ENCODE measurements at places on chromosomes 4 and X.

GRCh38 chr4:17310269-17310652, 201.6 kb downstream of the QDPR start:
- DNase-seq: no peak

GRCh38 chr4:67885762-67886161, 2.0 kb upstream of the TMPRSS11D start:
- DNase-seq: no peak

DNA sequence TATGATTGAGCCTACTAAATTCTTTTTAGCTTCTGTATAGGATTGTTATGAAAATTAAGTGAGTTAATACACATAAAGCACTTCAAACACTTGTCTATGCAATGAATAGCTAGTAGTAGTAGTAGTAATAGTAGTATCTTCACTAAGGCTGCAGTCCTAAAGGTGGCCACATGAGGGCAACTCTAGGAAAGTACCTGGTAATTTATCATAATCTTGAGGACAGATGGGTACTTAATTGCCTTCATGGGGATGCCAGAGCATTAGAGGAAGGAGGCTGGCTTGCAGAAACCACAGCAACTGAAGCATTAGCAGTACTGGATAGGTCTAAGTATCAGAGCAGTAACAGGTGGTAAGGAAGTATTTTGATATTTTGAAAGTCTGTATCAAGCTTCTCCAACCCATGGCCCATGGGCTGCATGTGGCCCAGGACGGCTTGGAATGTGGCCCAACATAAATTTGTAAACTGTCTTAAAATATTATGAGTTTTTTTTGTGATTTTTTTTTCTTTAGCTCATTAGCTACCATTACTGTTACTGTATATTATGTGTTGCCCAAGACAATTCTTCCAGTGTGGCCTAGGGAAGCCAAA, 17.3 kb downstream of the NIPAL1 start:
- peak; percentile 38 for DNase-seq

- DNase-seq: no peak
Observed at GRCh38 chr4:32700838-32701237, 1980.7 kb downstream of the PCDH7 start.

DNA sequence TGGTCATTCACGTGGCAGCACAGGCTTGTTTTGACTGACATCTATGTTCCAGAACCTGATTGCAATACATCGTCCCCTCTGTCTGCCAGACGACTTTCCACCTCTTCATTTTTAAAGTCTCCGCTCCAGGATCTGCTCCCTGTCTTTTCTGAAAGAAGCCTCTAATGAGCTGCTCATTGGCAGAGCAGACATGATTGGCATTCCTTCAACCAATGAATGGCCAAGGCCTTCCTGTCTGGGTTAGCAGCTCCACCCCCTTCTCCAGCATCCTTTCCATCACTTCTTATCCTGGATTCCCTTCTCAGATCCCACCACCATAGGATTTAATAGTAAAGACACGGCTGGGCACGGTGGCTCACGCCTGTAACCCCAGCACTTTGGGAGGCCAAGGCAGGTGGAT, 202.7 kb upstream of the KLF3 start:
- DNase-seq: no peak

- no peak for DNase-seq
Observed at GRCh38 chrX:47562615-47563243, 1.7 kb downstream of the ARAF start.

GRCh38 chrX:19640693-19641374, 125.5 kb upstream of the MAP3K15 start:
- DNase-seq: no peak

- DNase-seq: no peak
Observed at GRCh38 chr4:126358041-126358440, 1043.3 kb downstream of the FAT4 start.

GRCh38 chr4:144750348-144750747, 104.4 kb downstream of the HHIP start:
- no peak for DNase-seq

DNA sequence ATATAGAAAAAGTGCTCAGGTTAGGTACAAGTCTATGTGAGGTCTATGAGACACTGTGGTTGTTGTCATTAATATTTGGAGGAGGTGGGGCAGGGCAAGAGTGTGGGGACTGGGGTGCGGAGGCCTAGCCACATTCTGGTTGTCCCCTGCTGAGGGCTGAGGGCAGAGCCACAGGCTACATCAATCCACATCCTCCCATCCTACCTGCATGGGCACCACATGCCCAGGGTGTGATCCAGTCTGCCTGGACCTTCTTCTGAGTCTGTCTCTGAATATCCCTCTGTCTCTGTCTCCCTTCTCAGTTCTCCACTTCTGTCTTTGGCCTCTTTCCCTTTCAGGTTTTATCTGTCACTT, 1.2 kb upstream of the GATA1 start:
- no peak for DNase-seq
